ENCODE measurements at places on chromosomes 6 and 20. TPM values are rescaled to one million over a fixed set of nuclear protein-coding genes. Genes with fewer than 3 reads are reported as not detected.

- no peak overlapping the region for H3K27ac ChIP-seq
- no peaks in the 10 kb centered on the region for H3K36me3 ChIP-seq
- DNase-seq = no peak
Measured at GRCh38 chr6:30136570-30137286, 788 bp downstream of the TRIM40 start.

The PRPH2 gene
- total RNA-seq = not detected

DNA sequence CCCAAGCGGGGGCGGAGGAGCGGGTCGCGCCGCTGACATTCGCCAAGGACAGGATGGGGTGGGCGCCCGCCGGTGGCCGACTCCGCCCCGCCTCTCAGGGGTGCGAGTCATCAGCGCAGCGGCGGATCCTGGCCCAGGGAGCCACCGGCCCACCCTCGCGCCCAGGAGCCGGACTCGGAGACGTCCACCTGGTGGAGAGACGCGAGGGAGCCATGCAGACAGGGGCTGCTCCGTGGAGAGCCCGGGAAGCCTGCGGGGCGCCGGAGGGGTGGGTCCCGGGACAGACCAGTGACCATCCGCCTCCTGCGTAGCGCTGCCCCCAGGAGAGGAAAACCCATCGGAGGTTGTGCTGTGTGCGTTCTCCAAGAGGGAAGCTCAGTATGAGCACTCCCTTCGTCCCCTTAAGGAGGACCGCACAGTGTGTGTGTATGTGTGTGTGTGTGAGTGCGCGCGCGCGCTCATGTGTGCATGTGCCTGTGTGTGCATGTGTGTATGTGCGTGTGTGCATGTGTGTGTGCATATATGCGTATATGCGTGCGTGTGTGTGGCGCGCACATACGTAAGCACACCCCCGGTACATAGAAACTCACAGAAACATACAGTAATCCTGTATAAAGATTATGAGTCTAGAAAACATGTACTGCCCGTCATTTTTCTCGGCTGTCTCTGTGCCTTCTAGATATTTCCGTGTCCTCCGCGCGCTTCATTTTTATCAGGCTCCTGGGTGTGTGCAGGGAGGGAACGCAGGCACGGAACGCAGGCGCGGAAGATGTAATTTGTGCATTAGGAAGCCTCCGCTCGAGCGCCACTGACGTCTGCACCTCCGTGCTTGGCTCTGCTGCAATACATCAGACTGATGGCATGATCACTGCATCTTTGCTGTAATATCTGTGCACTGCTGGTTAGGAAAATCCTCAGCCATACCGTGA is 158.9 kb downstream of the TBXT start:
- DNase-seq = no peak
- H3K36me3 ChIP-seq = no peaks in the 10 kb centered on the region
- H3K4me1 ChIP-seq = peaks cover 40% of the 10 kb centered on the region
- peak overlapping the region; percentile 33 for H3K4me3 ChIP-seq
- H3K27ac ChIP-seq = no peak overlapping the region

The NKX2-2 gene
- total RNA-seq = 0.35 TPM

The SLC32A1 gene
- total RNA-seq = not detected

GRCh38 chr6:125887372-125887771 is 69.2 kb upstream of the HINT3 start:
- H3K4me1 ChIP-seq = no peaks in the 10 kb centered on the region
- H3K27me3 ChIP-seq = no peaks in the 10 kb centered on the region
- no peak overlapping the region for H3K4me3 ChIP-seq
- H3K36me3 ChIP-seq = peaks cover 13% of the 10 kb centered on the region

The OR2H2 gene
- not detected for total RNA-seq

DNA sequence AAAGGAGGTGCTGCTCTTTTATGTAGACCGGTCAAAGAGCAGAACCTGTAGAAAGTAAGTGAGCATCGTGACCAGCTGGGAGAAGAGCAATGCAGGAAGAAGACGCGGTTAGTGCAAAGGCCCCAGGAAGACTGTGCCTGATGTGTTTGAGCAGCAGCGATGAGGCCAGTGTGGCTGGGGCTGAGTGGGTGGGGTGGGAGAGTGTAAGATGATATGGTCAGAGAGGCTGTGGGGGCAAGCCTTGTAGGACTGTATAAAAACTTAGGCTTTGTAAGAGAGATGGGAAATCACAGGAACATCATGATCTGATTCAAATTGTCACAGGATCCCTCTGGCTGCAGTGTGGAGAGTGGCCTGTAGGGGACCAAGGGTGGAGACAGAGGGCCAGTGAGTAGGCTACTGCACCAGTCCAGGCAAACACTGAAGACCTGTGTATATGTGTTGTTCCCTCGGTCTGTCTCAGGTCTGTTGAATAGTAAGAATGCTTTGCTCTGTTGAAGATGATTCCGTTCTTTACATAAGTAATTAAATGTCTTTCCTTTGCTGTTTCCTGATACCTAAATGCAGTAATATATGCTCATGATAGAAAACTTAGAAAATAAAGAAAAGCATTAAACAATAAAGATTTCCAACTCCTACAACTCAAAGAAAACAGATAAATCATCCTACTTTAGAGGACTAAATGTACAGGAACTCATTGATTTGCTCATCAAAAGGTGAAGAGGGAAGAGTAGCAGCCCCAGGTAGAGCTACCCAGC is 23.6 kb upstream of the WFDC2 start:
- H3K4me1 ChIP-seq = peaks cover 16% of the 10 kb centered on the region
- no peak overlapping the region for H3K27ac ChIP-seq
- no peaks in the 10 kb centered on the region for H3K27me3 ChIP-seq
- H3K4me3 ChIP-seq = no peak overlapping the region
- no peak for DNase-seq

The MCCD1 gene
- total RNA-seq = not detected

- H3K27ac ChIP-seq = no peak overlapping the region
- no peaks in the 10 kb centered on the region for H3K27me3 ChIP-seq
- H3K4me1 ChIP-seq = no peaks in the 10 kb centered on the region
Measured at GRCh38 chr20:9300080-9300479, 214.3 kb upstream of the LAMP5 start.

DNA sequence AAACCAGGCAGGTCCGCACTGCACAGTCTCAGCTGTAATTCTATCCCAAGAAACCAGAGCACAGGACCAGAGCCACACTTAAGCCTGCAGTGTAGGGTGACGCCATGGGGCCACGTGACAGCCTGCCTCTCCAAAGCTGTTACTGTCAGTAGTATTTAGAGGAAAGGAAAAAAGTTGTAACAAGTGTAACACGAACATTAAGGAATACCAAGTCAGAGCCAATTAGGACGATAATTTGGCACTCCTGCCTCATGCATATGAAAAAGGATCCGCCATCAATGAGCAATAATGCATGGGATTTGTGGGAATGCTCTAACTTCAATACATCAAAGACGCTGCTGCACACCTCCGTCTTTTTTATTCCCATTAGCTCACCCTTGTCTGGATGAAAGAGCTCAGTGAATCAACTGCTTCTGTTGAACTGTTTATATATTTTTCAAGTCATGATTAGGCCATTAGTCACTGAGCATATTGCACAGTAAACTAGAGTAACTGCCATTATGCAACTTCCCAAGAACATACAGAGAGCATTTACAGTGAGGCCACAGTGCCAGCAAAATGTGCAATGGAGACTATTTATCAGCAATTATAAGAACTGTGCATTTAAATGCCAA is 79.9 kb downstream of the ATXN1 start:
- H3K4me1 ChIP-seq = peaks cover 48% of the 10 kb centered on the region
- DNase-seq = no peak
- H3K36me3 ChIP-seq = no peaks in the 10 kb centered on the region
- H3K27me3 ChIP-seq = no peaks in the 10 kb centered on the region
- H3K27ac ChIP-seq = no peak overlapping the region

- no peak overlapping the region for H3K27ac ChIP-seq
- H3K4me1 ChIP-seq = no peaks in the 10 kb centered on the region
- H3K36me3 ChIP-seq = peaks cover 4% of the 10 kb centered on the region
- no peaks in the 10 kb centered on the region for H3K27me3 ChIP-seq
Measured at GRCh38 chr20:58710481-58711265, 18.1 kb downstream of the NPEPL1 start.

The CDH4 gene
- total RNA-seq = not detected

GRCh38 chr6:90583179-90583835 is 3.6 kb downstream of the MAP3K7 start:
- no peak overlapping the region for H3K4me3 ChIP-seq
- DNase-seq = no peak
- no peak overlapping the region for H3K27ac ChIP-seq
- no peaks in the 10 kb centered on the region for H3K27me3 ChIP-seq
- no peaks in the 10 kb centered on the region for H3K36me3 ChIP-seq

The RALGAPB gene
- 51.5 TPM for total RNA-seq

GRCh38 chr6:87731818-87732661 is 30.0 kb upstream of the AKIRIN2 start:
- no peaks in the 10 kb centered on the region for H3K36me3 ChIP-seq
- H3K4me3 ChIP-seq = peak overlapping the region; percentile 22
- DNase-seq = peak; percentile 66

The DDX43 gene
- 12.2 TPM for total RNA-seq

DNA sequence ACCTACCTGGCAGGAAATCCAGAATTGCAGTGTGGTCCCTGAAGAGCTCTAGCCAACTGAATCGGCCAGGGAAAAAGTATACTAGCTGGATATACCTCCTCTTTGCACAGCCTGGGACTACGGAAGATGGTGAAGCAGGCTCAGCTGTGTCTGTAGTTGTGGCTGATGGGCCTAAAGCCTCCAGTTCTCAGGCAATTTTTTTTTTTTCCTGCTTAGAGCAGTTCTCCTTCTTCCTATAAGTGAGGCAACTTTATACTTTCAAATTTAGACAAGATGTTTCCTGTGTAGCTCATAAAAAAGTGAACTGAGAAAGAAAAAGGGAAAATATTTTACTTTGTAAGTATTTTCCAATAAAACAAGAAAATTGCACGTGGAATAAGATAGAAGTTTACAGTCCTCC is 172.9 kb downstream of the CARMIL1 start:
- no peak overlapping the region for H3K27ac ChIP-seq
- DNase-seq = no peak
- no peak overlapping the region for H3K4me3 ChIP-seq
- H3K27me3 ChIP-seq = no peaks in the 10 kb centered on the region

DNA sequence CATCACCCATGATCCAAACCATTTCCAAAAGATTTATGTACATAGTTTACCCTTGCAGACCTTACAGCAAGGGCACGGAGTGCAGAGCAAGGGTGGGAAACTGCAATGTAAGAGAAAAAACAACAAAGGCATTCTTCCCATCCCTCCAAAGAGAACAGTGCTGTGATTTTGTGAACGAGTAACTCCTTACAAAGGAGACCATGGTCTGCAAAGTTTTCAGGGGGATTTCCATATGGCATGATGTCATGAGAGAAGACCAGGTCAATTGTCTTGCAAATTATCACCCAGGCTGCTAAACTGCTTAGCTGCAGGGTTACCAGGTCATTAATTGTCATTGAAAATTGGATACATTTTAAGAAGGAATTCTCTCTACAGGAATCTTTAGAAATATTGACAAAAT is 58.3 kb downstream of the LAMP5 start:
- no peak overlapping the region for H3K4me3 ChIP-seq
- no peaks in the 10 kb centered on the region for H3K36me3 ChIP-seq
- H3K4me1 ChIP-seq = no peaks in the 10 kb centered on the region
- DNase-seq = no peak

The PRR18 gene
- total RNA-seq = not detected

DNA sequence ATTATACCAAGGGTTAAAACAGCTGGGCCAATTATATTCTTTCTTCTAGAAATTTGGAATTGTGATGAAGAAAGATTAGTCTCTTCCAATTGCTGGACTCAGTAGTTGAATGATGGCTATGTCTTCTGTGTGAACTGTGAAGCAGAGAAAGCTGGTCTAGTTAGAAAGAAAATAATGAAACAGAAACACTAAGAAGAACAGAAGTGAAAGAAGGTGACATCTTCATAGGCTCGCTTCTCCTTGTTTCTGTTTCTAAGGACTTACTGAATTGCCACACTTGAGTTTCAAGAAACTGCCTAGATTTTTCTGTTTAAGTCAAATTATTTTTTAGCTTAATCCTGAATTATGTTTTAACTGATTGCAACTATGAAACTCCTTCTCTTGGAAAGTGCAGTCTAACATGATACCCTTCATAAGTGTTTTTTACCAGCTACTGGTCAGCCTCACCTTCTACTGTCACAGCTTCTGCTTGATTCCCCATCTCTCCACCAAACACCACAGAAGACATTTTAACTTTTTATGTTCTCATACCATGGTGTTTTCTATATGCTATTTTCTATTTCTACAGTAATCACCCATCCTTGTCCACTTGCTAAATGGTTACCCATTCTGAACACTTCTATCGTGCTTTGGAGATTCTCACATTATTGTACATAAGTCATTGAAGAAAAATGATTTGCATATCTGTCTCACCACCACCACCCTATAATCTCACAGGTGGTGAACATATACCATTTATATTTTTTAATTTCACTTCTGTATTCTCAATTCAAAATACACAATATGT is 268.8 kb downstream of the GRIK2 start:
- no peak for DNase-seq
- H3K27me3 ChIP-seq = no peaks in the 10 kb centered on the region
- no peak overlapping the region for H3K4me3 ChIP-seq
- no peaks in the 10 kb centered on the region for H3K36me3 ChIP-seq

DNA sequence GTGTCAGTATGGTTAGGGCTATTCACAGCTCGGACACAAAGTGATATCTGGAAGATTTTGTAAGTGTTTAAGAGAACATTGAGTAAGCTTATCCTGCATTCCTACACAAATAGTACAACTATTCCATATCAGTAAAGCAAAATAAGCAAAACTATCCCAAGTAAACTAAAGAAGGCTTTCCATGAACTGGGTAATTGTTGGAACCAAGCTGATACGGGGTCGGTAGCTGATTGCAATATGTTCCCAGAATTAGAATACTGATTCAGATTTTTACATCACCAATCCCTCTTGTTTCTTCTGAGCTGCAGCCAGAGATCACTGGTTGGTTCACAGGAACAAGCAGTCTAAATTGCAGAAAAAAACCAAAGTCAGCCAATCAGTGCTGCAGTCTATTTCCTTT is 54.1 kb downstream of the CDS2 start:
- peak overlapping the region; percentile 49 for H3K4me3 ChIP-seq
- peaks cover 20% of the 10 kb centered on the region for H3K36me3 ChIP-seq
- DNase-seq = no peak
- peak overlapping the region; percentile 72 for H3K27ac ChIP-seq

The MUC21 gene
- total RNA-seq = not detected

The SPAG4 gene
- total RNA-seq = 1.5 TPM

GRCh38 chr20:23870461-23870860 is 9.1 kb downstream of the CST5 start:
- H3K4me3 ChIP-seq = no peak overlapping the region
- H3K27me3 ChIP-seq = no peaks in the 10 kb centered on the region
- no peaks in the 10 kb centered on the region for H3K4me1 ChIP-seq
- no peaks in the 10 kb centered on the region for H3K36me3 ChIP-seq
- H3K27ac ChIP-seq = no peak overlapping the region
- no peak for DNase-seq

DNA sequence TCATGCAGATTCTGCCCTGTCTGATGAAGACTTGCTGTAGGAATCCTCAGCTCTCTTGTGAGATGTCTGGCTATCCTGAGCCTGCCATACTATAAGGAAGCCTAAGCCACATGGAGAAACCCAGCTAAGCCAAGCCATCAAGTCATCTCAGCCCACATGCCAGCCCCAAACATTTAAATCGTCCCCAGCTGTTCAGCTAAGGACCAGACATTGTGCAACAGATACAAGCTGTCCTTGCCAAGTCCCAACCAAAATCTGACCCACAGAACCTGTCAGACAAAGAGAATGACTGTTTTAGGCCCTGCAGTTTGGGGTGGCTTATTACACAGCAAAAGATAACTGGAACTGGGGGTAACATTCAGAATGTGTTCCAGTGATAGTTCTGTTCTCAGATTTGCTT is 36.8 kb upstream of the FOXC1 start:
- H3K4me3 ChIP-seq = no peak overlapping the region
- H3K36me3 ChIP-seq = no peaks in the 10 kb centered on the region
- H3K4me1 ChIP-seq = peaks cover 29% of the 10 kb centered on the region
- no peak for DNase-seq
- no peak overlapping the region for H3K27ac ChIP-seq
